ENCODE measurements at places on chromosomes 1 and 21.

DNA sequence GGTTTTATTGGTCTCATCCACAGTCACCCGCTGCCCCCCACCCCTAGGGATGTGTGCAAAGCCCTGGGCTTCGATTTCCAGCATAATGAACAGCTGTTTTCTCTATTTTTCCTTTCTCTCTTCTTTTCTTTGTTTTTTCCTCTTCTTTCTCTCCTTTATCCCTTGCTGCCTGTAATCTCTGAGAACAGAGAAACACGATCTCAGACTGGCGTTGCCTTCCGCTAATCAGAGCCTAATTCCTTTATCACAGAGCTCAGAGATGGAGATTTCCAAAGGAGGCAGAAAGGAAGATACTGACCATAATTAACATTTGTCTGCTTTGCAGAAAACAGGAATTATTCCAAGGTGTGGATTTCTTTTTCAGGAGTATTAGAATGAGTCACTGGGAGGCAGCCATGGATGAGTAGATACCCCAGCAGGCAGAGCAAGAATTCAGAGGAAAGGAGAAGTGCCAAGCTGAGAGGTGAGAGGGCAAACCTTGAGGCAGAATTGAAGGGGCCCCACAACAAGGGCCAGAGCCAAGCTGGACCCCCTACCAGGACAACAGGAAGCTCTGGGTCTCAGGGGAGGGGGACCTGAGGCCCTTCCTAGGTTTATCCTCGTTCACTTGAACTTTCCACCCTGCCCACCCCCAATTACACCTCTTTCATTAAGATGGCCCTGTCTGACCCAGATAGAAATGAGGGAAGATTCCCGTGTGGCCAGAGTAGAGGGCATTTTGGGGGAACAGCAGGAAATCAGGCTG is 33.3 kb downstream of the MATN1 start:
- DNase-seq, result no peak

- no peak for DNase-seq
Observed at GRCh38 chr1:228011721-228012311, 5.0 kb downstream of the WNT3A start.

GRCh38 chr1:28118640-28119307 is 30.4 kb upstream of the EYA3 start:
- DNase-seq, result no peak

- DNase-seq, result no peak
Observed at GRCh38 chr1:235473806-235474205, 30.4 kb downstream of the B3GALNT2 start.

- no peak for DNase-seq
Observed at GRCh38 chr1:59146651-59147358, 150.1 kb upstream of the FGGY start.

GRCh38 chr21:25983745-25984144 is 186.8 kb downstream of the APP start:
- DNase-seq, result no peak

- DNase-seq, result no peak
Observed at GRCh38 chr1:48581270-48581669, 109.3 kb upstream of the SPATA6 start.

DNA sequence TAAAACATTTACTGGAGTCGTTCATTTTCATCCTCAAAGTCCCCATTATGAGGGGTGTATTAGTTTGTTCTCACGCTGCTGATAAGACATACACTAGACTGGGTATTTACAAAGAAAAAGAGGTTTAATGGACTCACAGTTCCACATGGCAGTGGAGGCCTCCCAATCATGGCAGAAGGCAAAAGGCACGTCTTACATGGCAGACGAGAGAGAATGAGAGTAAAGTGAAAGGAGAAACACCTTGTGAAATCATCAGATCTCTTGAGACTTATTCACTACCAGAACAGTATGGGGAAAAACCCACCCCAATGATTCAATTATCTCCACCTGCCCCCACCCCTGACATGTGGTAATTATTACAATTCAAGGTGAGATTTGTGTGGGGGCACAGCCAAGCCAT is 830.4 kb upstream of the RGS18 start:
- DNase-seq, result no peak
